ENCODE measurements at places on chromosomes 4 and X. TPM values are rescaled to one million over a fixed set of nuclear protein-coding genes. Genes with fewer than 3 reads are reported as not detected.
A peak's percentile ranks its signal among the peaks of the same experiment; 100 is the strongest.

IDUA gene
- 27.4 TPM for polyA plus RNA-seq

CXCL10 gene
- 65.6 TPM for polyA plus RNA-seq

ADRA2C gene
- 4.4 TPM for polyA plus RNA-seq

GRPR gene
- 0.02 TPM for polyA plus RNA-seq

FAM149A gene
- polyA plus RNA-seq, result 1.9 TPM

TNMD gene
- 1.1 TPM for polyA plus RNA-seq

GPC3 gene
- polyA plus RNA-seq, result 3.1 TPM

GRCh38 chrX:150504397-150505182 lies 63.8 kb upstream of the MTM1 start:
- no peaks in the 10 kb centered on the region for H3K4me1 ChIP-seq
- no peak overlapping the region for H3K27ac ChIP-seq
- DNase-seq, result no peak
- no peaks in the 10 kb centered on the region for H3K36me3 ChIP-seq
- H3K4me3 ChIP-seq, result no peak overlapping the region

- H3K36me3 ChIP-seq, result peaks cover 7% of the 10 kb centered on the region
- no peaks in the 10 kb centered on the region for H3K27me3 ChIP-seq
- no peak for DNase-seq
- H3K4me1 ChIP-seq, result no peaks in the 10 kb centered on the region
- H3K27ac ChIP-seq, result no peak overlapping the region
- no peak overlapping the region for H3K4me3 ChIP-seq
Measured at GRCh38 chr4:139035650-139036049, 20.1 kb downstream of the NOCT start.

GRCh38 chr4:183621875-183622274 lies 37.1 kb downstream of the RWDD4 start:
- H3K36me3 ChIP-seq, result no peaks in the 10 kb centered on the region
- no peak for DNase-seq
- no peaks in the 10 kb centered on the region for H3K27me3 ChIP-seq

DNA sequence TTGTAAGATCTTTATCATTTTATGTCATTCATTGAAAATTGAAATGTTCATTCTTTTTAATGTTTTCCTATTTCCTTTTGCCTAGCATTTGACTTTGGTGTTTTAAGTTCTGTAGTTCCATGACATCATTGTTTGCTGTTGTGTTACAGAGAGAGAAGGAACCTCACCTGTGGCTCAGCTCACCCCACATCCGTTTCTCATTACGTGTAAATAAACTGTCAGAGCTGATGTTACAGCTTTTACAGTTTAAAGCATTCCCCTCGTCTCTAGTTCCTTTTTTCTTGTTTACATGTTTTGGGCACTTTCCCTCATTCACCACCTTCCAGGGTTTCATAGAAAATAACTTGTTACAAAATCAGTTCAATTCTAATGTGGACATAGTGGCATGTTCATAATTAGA lies 137.2 kb downstream of the FNIP2 start:
- H3K36me3 ChIP-seq, result peaks cover 15% of the 10 kb centered on the region
- no peaks in the 10 kb centered on the region for H3K27me3 ChIP-seq
- H3K4me3 ChIP-seq, result no peak overlapping the region
- H3K27ac ChIP-seq, result no peak overlapping the region
- H3K4me1 ChIP-seq, result no peaks in the 10 kb centered on the region
- no peak for DNase-seq

GRCh38 chr4:175559526-175559925 lies 252.5 kb downstream of the GPM6A start:
- no peak overlapping the region for H3K4me3 ChIP-seq
- H3K27me3 ChIP-seq, result no peaks in the 10 kb centered on the region
- H3K36me3 ChIP-seq, result no peaks in the 10 kb centered on the region
- no peak for DNase-seq
- no peak overlapping the region for H3K27ac ChIP-seq

DNA sequence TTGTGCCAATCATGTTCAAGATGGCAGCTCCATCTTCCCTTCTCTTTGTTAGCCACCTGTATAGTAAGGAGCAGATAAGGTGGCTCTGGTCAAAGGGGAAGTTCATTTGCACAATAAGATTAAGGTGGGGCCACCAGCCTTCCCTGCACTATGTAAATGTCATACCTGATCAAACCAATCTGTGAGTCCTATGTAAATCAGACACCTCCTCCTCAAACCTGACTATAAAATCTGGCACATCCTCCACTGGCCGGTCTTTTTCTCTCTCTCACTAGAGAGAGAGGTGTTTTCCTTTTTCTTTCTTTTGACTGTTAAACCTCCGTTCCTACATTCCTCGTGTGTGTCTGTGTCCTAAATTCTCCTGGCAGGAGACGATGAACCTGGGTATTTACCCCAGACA lies 572.5 kb upstream of the AADAT start:
- H3K27ac ChIP-seq, result no peak overlapping the region
- no peak overlapping the region for H3K4me3 ChIP-seq

- no peak overlapping the region for H3K27ac ChIP-seq
- no peaks in the 10 kb centered on the region for H3K27me3 ChIP-seq
- no peak for DNase-seq
- no peak overlapping the region for H3K4me3 ChIP-seq
- no peaks in the 10 kb centered on the region for H3K4me1 ChIP-seq
Measured at GRCh38 chr4:31417040-31417439, 696.9 kb downstream of the PCDH7 start.

GRCh38 chr4:78205591-78205990 lies 148.5 kb downstream of the FRAS1 start:
- H3K4me3 ChIP-seq, result no peak overlapping the region
- no peaks in the 10 kb centered on the region for H3K36me3 ChIP-seq
- DNase-seq, result no peak
- H3K27me3 ChIP-seq, result no peaks in the 10 kb centered on the region

GRCh38 chrX:133094098-133094731 lies 2.7 kb downstream of the USP26 start:
- no peak for DNase-seq
- no peaks in the 10 kb centered on the region for H3K27me3 ChIP-seq
- no peak overlapping the region for H3K27ac ChIP-seq
- H3K4me1 ChIP-seq, result no peaks in the 10 kb centered on the region

DNA sequence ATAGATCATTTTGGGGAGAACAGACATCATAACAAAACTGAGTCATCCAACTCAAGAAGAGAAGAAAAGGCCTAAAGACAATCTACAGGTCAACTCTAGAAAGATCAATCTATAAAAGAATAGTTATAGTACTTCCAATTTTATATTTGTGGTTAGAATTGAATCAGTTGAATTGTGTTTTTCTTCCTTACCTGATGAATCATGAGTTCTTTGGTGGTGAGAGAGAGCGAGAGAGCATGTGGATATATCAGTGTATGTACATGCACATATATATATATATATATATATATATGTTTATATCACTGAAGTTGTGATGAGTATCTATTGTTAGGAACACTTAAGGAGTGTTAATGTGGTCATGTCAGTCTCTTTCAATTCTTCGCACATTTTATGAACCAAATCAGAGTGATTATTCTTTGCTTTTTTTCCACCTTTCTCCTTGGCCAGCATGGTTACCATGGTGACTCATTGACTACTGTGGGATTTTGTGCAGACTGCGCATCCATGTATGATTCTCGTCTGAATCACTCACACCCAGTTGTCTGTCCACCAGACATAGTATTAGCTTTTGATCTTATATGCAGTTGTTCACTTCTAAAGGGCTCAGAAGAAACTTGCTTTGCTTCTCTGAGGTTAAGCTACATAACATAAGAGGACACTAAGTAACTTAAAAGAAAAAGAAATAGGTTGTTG lies 90.4 kb upstream of the RAB40AL start:
- no peak overlapping the region for H3K27ac ChIP-seq
- H3K36me3 ChIP-seq, result no peaks in the 10 kb centered on the region
- no peak for DNase-seq

GRCh38 chr4:89268679-89269078 lies 38.9 kb downstream of the GPRIN3 start:
- no peak overlapping the region for H3K4me3 ChIP-seq
- no peaks in the 10 kb centered on the region for H3K36me3 ChIP-seq
- no peak for DNase-seq
- H3K27ac ChIP-seq, result no peak overlapping the region

DNA sequence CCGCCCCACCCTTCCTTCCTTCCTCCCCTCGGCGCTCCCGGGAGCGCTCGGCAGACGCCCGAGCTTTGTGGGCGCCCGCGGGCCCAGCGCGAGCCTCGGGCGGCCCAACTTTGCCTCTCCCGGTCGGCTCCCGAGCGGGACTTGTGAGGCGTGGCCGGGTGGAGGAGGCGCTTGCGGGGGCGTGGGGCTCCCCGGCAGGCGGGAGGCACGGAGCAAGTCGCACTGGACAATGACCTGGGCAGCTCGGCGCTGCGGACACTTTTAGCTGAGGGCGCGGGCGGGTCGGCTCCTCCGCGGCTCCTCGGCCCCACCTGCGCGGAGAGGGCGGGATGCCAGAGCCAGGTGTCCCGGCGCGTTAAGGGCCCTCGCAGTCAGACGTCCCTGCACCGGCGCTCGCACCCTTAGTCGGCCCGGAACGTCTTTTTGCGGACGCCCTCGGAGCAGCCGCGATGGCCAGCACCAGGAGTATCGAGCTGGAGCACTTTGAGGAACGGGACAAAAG lies 385 bp downstream of the DCLK2 start:
- H3K4me3 ChIP-seq, result peak overlapping the region; percentile 48
- DNase-seq, result no peak
- no peaks in the 10 kb centered on the region for H3K36me3 ChIP-seq
- H3K27ac ChIP-seq, result peak overlapping the region; percentile 31
- H3K27me3 ChIP-seq, result peaks cover 47% of the 10 kb centered on the region

DNA sequence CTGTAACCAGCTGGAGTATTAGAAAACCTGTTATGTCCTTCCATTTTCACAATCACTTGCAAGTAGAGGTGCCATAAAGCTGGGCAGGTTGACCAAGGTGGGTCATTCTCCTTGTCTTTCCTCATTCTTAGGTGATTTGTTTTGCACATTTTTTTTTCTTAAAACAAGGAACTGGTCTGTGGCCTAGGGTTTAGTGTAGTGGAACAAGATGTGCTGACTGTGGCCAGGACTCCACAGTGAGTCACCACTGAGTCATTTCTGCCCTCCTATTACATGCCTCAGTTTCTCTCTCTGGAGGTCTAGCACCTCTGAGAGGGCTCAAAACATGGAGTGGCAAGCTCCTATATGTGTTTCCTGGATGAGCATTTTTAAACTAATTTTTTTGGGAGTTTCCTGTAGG lies 355.9 kb downstream of the GPM6A start:
- no peak overlapping the region for H3K27ac ChIP-seq
- no peak for DNase-seq
- no peaks in the 10 kb centered on the region for H3K36me3 ChIP-seq
- H3K27me3 ChIP-seq, result no peaks in the 10 kb centered on the region

GRCh38 chr4:174763454-174764104 lies 65.5 kb downstream of the GLRA3 start:
- H3K4me1 ChIP-seq, result no peaks in the 10 kb centered on the region
- H3K36me3 ChIP-seq, result no peaks in the 10 kb centered on the region
- H3K27me3 ChIP-seq, result no peaks in the 10 kb centered on the region
- no peak overlapping the region for H3K27ac ChIP-seq
- no peak for DNase-seq
- H3K4me3 ChIP-seq, result no peak overlapping the region
